Kasumi-1 (cell line): ENCODE measurements at places on chromosomes 1 and 21.

DNA sequence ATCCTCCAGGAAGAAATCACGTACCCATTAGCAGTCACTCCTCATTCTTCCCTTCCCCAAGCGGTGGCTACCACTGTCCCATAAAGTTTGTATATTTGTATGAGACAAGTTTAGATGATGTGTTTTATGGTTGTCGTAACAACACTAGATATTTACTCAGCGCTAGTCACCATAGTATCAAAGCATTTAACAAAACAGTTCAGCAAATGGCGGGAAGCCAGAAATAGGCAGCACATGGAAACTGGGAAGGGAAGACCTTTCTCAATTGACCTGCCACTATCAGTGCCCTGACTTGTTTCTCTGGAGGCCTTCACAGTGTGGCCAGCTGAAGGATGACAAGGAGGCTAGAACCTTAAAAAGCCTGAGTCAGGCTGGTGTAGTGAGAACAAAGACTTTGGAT, 31.1 kb downstream of the CNST start:
- DNase-seq: no peak

- DNase-seq: no peak
These were observed 2.4 kb downstream of the PGD start for GRCh38 chr1:10401281-10401680.

DNA sequence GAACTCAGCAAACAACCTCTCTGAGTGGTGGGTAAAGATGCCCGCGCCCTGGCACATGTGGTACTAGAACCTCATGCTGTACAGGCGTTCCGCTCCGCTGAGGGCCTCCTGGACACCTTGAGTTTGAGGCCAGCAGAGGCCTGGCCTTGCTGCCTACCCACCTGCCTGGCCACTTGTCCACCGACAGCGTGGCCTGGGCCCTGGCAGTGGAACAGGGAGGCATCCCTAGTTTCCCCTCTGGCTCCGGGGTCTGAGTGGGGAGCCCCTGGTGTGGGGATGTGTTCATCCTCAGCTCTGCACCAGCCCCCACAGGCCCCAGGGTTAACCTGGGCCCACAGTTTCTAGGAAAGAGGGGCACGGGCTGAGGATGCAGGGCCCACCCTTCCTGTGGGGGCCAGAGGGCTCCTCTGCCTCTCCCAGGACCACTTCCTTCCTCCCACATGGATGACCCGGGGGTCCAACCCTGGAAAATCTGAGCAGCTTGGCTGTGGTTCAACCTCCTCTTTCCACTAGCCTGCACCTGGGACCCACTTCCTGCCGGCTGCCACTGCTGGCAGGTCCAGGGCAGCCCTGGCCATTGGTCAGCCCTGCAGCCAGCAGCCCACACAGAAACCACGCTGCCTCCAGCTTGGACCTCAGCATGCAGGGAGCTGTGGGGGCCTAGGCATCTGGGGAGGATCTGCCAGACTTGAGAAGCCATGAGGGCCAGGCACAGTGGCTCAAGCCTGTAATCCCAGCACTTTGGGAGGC, 53.3 kb upstream of the COL18A1 start:
- DNase-seq: no peak

DNA sequence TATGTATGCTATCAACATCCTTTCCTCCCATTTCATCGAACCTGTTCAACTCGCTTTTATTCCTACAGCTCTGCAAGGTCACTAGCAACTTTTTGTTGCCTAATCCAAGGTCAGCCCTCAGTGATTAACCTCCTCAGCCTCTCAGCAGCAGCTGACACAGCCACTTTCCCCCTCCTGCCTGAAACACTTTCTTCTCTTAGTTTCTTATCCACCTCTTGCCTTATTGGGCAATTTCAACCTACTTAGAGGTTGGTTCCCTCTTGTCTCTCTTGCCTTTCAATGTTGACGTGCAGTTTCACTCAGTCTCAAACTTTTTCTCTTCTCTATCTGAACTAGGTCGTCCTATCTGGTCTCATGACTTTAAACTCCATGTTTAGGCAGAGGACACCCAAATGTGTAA, 156.3 kb downstream of the C1orf94 start:
- no peak for DNase-seq

DNA sequence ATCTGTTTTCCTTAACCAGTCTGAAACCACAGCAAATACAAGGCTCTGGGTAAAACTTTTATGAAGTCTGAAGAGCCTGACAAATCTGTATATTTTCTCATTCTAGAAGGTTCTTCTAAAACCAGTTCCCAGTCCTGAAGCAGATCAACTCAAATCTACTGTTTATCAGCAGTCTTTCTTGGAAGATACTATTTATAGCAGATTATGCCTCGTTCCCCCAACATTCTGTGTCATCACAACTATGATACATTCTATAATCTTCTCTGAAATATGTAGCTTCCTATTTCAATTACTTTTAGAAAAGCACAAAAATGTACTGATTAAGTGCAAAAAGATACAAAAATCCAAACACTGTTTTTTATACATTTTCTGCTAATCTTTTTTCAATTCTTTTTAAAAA, 67.5 kb downstream of the NIBAN1 start:
- no peak for DNase-seq

DNA sequence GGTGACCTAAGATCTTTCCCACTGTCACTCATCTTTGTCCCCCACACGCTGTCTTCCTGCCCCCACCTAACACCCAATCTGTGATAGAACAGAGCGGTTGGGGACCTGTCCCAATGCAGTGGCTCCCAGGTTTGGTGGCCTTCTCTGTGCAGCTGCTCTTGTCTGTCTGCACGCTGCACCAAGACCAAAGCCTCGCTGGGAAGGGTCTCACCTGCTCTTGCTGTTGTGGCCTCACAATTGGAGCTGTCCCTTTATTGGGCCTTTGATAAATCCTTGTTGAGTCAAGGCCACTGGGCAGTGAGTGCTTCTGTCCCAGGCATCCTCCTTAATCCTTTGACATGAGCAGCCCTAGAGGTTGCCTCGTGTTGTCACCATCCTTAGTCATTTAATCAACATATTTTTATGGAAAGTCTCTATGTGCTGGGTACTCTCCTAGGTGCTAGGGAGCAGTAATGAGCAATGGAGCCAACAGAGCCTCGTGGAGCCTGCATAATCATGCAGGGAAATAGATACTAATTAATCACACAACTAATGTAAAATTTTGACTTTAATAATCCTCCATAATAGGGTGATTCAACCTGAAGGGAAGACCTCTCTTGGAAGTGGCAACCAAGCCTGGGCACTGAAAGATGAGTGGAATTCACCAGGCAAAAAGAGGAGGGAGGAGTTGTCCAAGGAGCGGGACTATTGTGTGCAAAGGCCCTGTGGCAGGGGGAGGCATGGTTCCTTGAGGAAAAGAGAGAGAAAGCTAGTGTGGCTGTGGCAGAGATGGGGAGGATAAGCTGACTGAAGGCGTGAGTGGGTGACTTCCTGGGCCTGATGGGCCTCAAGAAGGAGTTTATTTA, 57.6 kb downstream of the MAN1C1 start:
- DNase-seq: no peak

- peak; percentile 26 for DNase-seq
These were observed 45.8 kb upstream of the RCC2 start for GRCh38 chr1:17485281-17485680.

- no peak for DNase-seq
These were observed 134.7 kb downstream of the ST6GALNAC3 start for GRCh38 chr1:76209238-76209637.

- DNase-seq: no peak
These were observed 93.2 kb upstream of the RGS18 start for GRCh38 chr1:192065087-192065486.

DNA sequence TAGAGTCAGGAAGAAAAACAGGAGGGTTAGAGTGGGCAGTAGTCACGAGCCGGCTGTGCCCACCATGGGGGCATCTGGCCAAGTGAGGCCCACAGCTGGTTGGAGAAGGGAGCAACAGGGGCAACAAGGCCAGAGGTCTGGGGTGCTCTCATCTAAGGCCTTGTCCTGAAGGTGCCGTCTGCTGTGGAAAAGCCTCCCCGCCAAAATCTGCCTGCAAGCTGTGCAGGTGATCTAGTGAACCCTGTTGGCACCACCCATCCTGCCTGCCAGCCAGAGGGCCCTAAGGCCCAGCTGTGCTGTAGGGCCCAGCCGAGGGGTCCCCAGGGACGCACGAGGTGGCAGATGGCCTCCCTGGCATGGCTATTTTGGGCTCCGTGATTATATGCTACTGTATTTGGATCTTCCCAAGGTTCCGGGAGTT, 51.3 kb downstream of the LGR6 start:
- no peak for DNase-seq

- no peak for DNase-seq
These were observed 545.9 kb downstream of the PLPP3 start for GRCh38 chr1:56033321-56034037.

- no peak for DNase-seq
These were observed 229.2 kb upstream of the KCNK2 start for GRCh38 chr1:214853340-214853739.

- no peak for DNase-seq
These were observed 812 bp downstream of the CACHD1 start for GRCh38 chr1:64470665-64471217.

DNA sequence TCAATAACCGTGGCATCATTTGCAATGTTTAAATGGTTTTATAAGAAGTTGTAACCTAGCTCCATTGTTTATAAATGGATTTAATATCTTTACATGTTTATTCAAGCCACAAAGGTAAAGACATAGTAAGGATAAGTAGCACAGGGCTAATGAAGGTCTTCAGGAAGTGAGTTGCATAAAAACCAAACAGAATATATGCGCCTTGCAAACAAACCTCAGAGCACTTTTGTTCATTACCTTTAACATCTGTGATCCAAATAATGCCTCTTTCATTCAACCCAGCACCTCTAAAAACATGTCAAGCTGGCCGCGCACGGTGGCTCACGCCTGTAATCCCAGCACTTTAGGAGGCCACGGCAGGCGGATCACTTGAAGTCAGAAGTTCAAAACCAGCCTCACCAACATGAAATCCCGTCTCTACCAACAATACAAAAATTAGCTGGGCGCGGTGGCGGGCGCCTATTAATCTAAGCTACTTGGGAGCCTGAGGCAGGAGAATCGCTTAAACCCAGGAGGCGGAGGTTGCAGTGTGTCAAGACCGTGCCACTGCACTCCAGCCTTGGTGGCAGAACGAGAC, 25.3 kb downstream of the BRINP3 start:
- DNase-seq: no peak

DNA sequence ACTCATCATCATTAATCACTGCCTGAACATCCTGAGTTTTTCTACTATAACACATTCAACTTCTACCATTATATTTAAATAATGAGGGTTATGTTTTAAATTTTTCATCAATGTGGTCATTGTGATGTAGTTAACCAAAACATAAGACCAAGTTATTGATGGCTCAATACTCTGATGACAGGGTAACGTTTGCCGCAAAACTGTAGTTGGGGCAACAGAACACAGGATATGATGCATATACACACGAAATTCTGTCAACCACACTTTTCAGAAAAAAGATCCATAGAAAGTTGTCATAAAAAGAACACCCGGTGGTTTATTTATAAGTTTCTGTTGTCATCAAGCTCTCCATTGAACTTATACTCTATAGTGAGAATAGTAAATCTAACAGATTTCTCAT, 121.7 kb upstream of the COL11A1 start:
- DNase-seq: no peak

DNA sequence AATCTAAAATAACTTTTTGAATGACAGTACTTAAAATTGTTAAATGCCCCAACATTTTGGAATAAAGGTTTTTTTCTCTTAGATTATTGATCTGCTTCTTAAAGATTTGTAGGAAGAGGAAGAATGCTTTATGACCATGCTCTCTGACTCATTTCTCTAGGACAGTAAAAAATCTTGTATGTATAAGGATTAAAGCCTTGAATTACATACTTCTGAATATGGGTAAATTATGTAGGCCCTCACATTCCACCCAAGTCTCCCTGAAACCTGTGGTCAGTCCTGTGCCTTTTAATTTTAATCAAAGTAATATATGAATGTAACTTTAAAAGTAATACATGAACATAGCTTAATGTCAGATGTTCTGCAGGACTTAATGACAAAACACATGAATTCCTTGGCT, 50.5 kb downstream of the ABCD3 start:
- DNase-seq: peak; percentile 14

DNA sequence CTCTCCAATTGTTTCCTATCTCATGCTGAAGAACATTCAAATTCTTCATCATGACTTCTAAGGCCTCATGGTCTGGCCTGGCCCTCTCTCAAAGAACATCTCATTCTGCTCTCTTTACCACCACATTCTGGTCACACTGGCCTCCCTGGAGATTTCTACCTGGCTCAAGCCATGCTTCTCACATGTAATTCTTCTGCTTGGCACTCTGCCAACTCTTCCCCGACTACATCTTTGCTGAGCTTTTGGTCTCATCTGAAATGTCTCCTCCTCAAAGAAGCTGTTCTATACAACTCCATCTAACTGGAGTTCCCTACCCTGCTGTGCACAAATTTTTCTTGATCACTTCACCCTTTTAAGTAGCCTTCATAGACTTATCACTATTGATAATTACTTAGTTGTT, 1.4 kb upstream of the TBX19 start:
- no peak for DNase-seq

DNA sequence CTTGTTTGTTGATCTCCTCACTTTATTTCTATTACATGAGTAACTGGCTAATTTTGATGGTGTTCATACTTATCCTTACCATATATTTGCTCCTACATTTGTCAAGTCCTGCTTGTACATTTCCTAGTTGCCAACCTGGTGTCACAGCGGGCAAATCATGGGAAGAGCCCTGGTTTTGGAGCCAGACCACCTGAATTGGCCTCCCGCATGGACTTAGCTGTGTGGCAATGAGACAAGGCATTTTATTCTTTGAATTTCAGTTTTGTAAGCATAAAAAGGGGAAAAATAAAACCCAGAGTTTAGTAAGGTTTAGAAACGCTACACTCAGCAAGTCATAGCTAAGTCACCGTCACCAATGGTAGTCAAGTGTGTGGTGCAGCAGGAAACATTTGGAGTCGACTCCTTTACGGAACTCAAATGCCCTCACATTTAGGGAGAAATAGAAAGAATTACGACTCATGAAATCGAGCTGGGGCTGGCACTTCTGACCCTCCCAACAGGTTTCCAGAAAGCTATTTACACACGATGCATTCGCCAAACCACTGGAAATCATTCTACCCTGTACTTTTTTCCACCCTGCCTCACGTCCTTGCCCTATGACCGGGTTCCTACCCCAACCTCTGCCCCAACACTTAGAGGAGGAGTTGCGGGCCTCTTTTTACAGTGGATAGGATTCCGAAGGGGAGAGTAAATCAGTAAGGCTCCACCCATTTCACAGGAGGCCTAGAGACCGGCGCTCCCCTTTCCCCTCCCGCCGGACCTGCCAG, 492 bp upstream of the PGM1 start:
- peak; percentile 61 for DNase-seq

DNA sequence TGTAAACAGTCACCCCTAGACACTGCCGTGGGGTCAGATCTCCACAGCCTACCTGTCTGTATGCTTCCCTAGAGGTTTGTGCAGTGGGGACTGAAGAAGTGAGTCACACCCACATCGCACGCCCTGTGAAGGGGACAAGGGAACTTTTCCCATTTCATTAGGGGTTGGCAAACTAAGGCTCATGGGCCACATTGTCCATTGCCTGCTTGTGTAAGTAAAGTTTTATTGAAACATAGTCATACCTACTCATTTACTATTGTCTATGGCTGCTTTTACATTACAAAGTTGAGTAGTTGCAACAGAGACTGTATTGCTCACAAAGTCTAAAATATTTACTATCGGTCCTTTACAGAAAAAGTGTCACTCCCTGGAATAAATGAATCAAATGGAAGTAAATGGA, 2.5 kb upstream of the FGGY start:
- DNase-seq: no peak

- no peak for DNase-seq
These were observed 54.2 kb downstream of the HSPG2 start for GRCh38 chr1:21882721-21883415.

GRCh38 chr1:25952841-25953401, 44.9 kb downstream of the PAFAH2 start:
- DNase-seq: no peak

GRCh38 chr1:35683012-35683411, 35.7 kb downstream of the C1orf216 start:
- DNase-seq: no peak
